ENCODE measurements at places on chromosomes 11 and 22.

DNA sequence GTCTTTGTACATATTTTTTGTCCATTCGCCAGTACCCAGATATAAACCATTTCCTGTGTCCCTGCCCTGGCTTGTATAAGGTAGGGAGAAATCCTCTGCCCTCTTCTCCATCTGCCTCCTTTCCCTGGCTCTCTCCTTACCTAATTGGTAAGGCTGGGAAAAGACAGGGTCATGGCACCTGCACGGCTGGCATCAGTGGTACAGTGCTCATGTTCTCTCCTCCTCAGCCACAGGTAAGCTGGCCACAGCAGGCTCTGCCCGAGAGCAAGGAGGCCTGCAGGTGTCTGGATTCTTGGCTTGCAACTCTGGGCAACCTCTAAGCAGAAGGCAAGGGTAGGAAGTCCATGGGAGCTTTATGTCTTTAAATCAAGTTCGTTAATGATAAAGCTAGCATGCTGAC is 419.9 kb downstream of the BUD13 start:
- no peak for DNase-seq

DNA sequence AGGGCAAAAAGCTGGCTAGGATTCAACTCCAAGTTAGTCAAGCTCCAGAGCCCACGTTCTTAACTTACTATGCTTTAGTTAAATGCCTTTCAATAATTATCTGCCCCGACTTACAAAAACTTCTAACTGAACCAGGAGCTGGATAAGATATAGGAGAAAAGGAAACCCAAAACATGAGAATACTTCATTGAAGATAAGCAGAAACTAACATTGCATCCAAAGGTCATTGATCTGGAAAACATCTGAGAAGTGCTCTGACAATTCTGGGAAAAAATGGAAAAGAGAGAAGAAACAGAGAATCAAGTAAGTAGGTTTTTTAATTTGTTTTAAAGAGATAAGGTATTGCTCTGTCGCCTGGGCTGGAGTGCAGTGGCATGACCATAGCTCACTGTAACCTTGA is 27.2 kb downstream of the ACAT1 start:
- DNase-seq, result no peak

GRCh38 chr11:92045301-92045700 is 179.3 kb upstream of the FAT3 start:
- DNase-seq, result no peak

GRCh38 chr22:23893121-23893944 is 850 bp upstream of the MIF start:
- DNase-seq, result peak; percentile 39

GRCh38 chr11:125886997-125887372 is 483 bp upstream of the HYLS1 start:
- DNase-seq, result no peak

DNA sequence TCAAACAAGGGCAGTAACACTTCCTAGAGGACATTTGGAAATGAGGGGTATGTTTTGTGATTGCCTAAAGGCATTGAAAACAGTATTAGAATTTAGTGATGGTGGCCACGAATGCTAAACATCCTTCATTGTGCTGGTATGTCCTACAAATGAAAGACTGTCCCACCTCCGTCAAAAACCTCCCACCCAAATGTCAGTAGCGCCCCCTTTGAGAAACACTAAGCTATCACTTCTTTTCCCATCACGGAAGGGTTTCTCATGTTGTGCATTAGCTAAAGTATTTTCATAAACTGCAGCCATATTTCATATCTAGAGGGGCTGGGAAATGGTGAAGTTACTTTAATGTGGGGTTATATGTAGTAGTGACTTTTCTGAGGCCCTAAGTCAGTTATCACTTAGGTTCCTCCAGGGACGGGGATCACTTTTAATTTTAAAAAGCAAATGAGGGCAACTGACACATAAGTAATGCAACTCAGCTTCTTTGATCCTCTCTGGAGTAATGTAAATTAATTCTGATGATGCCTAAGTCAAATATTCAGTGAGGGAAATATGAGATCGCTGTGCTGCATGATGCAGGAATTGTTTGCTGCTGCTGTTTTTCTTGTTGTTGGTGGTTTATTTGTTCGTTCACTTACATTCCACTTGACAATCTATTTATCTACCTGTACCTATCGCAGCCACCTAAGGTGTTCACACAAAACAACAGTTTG is 1403.4 kb upstream of the TENM4 start:
- DNase-seq, result no peak

DNA sequence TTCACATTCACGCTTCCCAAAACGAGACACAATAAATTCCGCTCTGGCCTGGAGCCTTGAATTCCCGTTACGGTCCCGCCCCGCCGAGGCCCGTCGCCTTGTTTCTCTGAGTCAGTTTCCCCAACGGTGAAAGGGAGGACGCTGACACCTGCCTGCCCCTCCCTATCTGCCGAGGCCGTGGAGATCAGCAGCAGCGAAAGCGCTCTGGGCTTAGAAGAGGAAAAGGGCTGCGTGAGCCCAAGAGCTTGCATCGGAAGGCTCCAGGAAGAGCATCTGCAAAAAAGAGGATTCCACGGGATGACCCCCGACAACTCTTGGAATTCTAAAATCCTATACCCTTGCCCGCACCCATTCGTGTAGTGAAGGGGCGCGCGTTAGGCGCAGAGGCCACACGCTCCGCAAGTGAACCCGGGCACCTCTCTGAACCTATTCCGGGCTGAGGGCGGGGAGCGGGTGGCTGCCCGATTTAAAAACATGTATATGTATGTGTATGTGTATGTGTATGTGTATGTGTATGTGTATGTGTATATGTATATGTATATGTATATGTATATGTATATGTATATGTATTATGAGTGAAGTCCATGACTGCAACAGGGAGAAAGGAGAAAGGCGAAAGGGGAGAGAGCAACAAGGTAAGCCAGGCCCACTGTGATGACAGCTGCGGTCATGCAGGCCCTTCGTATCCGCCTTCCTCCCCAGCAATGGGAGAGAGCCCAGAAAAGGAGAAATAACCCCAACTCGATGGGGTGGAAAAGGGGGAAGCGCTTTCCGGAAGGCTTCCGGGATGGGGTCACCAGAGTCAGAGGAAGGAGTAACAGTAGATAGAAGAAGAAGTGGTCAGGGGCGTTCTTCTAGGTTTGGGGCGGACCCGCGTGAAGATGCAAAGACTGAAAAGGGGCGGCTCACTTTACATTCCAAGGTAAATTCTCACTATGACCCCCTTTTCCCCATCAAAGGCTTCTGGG is 948 bp upstream of the MRTFA start:
- peak; percentile 40 for DNase-seq

- DNase-seq, result no peak
Measured at GRCh38 chr11:36452236-36452940, 57.7 kb downstream of the TRAF6 start.

DNA sequence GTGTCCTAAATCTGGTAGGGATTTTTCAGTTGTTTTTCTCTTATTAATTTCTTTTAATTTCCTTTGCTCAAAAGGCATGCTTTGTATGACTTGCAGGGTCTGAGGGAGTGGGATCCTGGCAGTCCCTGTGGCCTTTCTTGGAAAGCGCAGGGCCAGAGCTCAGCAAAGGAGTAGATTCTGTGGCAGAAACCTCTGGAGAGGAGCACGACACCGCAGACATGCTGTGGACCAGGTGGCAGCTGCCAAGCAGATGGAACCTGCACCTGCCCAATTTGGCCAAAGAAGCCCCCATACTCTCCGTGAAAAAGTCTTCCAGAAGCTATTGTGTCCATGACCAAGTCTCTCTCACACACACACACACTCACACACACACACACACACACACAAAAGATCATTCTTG is 78.9 kb upstream of the FGF3 start:
- DNase-seq, result no peak

GRCh38 chr22:23182309-23183060 is 2.2 kb downstream of the BCR start:
- DNase-seq, result peak; percentile 30

DNA sequence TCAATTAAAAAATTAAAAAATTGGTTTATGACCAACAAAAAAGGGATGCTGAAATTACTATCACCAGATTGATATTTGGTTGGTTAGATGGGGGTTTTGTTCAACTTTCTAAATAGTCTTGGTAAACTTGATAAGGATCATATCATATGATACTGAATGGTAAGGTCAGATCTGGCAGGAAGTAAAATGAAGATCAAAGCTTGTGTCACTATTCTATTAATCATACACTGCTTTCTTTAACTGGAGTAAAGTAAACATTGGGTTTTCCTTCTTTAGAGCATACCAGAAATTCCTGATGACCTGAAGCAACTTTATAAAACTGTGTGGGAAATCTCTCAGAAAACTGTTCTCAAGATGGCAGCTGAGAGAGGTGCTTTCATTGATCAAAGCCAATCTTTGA is 40.2 kb downstream of the RRM1 start:
- no peak for DNase-seq

DNA sequence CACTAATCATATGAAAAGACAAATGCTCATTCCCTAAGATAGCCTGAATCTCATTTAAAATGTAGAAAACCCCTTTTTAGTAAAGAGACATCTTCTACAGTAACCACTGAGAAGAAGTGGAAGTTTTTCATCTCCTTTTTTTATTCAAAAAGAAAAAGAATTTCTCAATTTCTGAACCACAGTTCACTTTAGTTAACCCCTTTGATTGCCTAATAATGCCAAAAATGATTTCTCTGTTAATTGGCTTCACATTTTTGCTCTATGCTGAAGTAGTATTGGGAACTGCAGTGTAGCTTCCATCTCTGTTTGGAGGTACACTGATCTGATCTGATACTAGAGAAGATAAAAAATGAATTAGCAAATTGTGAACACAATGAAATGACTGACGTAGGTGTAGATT is 58.3 kb downstream of the CD44 start:
- no peak for DNase-seq

DNA sequence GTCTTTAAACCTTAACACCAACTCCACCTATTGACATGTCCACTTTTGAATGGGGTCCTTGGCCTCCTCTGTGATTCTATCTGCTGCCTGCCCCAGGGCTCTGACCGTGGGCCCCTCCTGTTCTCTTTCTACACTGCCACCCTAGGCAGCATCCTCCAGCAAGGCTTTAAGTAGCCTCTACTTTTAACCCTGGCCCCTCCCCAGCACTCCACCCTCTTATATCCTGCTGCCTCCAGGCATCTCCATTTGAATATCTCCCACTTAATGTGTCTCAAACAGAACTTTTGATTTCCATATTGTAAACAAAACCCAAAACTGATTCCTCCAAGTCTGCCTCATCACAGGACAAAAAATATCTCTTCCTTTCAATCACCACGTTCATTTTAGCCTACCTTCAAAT is 90.5 kb upstream of the ARHGAP32 start:
- DNase-seq, result no peak

- peak; percentile 71 for DNase-seq
Measured at GRCh38 chr11:84250834-84251613, 964.9 kb upstream of the CCDC90B start.

GRCh38 chr11:99370549-99371216 is 349.9 kb downstream of the CNTN5 start:
- DNase-seq, result peak; percentile 78
